Astrocyte (in vitro differentiated cells and primary cell): ENCODE measurements at places on chromosomes 5 and 9.

GRCh38 chr5:172498431-172499129 is 44.3 kb upstream of the SH3PXD2B start:
- DNase-seq: no peak

- DNase-seq: peak; percentile 53
Measured at GRCh38 chr5:80181618-80182211, 74.1 kb downstream of the SERINC5 start.

GRCh38 chr5:1510151-1510561 is 13.6 kb downstream of the LPCAT1 start:
- no peak for DNase-seq

GRCh38 chr9:127899128-127899943 is at the start of gene ST6GALNAC6:
TSS of gene ST6GALNAC6 (minus strand) at chr9:127899603. CDS start at chr9:127897981, 1,622 bp downstream.
- DNase-seq: peak; percentile 47

DNA sequence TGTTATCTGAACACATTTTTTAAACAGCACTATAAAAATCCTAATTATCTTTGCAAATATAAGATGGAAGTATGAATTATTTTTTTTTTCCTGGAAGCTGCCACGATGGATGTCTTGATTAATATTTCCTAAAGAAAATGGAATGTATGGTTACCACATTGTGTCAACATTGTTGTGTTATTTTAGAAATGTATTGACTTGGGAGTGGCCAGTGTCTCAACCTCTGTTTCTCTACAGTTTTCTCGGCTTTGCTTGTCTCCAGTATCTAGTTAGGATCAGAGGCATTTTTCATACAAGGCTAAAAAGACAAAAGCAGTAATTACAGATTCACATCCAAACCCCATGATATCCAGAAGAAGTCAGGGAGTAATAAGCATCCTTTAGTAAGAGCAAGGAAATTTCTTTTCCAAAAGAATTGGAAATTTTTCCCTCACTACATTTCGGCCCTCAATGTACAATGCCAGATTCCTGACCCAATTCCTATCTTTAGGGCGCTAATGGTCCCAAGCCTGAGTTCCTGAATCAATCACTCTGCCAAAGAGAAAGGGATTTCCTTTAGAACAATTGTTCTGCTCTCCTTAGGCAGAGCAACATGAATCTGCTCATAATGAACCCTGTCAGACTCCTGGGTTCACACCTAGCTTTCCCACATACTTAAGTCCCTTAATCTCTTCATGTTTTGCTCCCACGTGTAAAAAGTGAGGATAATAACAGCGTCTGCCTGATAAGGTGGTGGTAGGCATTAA is 111.7 kb downstream of the EDIL3 start:
- DNase-seq: no peak

DNA sequence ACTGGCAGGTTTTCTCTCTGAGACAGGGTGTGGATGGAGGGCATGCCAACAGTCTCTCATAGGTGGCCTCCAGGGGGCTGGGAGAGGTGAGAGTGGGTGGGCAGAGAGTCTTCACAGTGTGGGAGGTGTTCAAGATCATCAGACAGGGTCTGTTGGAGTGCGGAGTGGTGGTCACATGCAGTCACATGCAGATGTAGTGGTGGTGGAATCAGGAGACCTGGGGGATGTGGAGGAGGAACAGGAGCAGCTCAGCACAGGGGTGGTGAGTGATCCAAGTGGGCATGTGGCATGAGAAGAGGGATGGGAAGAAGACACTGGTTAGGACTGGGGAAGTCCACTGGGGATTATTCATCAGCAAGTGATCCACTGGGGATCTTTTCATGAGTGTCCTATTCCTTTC is 5.8 kb downstream of the GM2A start:
- DNase-seq: no peak

GRCh38 chr5:116454417-116454927 is 120.2 kb downstream of the SEMA6A start:
- peak; percentile 97 for DNase-seq

DNA sequence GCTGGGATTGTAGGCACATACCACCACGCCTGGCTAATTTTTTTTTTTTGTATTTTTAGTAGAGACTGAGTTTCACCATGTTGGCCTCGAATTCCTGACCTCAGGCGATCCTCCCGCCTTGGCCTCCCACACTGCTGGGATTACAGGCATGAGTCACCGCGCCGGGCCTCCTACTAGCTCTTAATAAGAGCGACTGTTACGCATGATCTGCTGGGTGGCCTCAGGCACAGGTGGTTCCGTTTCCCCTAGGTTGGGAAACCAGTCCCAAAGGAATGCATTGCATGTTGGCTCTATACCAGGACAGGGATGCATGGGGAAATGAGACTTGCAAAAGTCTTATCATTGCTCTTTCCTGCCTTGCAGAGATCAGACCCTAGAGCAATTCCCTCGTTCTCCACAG is 184.7 kb upstream of the PPP1R26 start:
- no peak for DNase-seq

DNA sequence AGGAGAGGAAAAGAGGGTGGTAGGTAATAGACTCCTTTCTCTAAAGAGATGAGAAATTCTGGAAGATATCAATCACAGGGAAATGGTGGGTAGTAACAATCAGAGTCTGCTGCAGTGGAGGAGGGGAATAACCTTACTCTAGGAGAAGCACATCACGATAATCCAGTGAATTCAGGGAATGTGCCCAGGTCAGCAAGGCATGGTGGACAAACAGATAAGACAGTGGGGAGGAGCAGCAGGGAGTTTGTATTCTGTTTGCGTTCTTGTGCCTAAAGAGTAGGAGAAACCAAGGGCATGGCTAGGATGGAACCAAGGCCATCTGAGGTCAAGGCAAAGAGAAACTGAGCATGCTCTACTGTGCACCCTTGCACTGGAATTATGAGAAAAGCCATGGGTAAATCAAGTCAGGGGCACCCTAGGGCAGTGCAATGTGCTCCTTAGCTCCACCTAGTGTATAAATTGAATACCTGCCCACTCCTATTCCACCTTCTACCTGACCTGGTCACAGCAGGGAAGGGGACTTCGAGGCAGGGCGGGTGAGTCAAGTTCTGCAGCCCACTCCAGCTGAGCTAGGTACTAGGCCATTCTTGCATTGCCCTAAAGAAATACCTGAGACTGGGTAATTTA is 31.6 kb downstream of the RETREG1 start:
- no peak for DNase-seq

GRCh38 chr5:174655351-174655750 is 69.0 kb upstream of the MSX2 start:
- peak; percentile 8 for DNase-seq

DNA sequence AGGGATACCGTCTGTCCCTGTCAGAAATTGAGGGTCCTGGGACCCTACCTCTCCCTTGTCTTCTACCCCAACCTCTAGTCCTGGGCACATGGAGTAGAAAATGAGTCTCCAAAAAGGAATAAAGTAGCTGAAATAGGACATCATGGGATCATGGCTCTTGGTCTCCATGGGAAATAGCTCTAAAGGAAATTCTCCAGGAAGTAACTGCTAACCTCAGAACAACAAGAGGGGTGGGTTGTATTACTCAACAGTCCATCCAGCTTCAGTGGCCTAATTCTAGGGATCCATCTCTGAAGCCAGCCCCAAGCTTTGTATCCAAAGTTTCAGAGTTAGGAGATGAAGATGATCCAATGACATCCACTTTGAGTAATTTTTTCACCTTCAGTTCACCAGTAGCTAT is 11.0 kb upstream of the RUSC2 start:
- no peak for DNase-seq

- no peak for DNase-seq
Measured at GRCh38 chr5:130231786-130232185, 327.5 kb downstream of the CHSY3 start.

GRCh38 chr5:95669985-95670384 is 12.8 kb downstream of the SPATA9 start:
- DNase-seq: no peak

- peak; percentile 62 for DNase-seq
Measured at GRCh38 chr9:19456996-19457692, 48.3 kb downstream of the ACER2 start.

DNA sequence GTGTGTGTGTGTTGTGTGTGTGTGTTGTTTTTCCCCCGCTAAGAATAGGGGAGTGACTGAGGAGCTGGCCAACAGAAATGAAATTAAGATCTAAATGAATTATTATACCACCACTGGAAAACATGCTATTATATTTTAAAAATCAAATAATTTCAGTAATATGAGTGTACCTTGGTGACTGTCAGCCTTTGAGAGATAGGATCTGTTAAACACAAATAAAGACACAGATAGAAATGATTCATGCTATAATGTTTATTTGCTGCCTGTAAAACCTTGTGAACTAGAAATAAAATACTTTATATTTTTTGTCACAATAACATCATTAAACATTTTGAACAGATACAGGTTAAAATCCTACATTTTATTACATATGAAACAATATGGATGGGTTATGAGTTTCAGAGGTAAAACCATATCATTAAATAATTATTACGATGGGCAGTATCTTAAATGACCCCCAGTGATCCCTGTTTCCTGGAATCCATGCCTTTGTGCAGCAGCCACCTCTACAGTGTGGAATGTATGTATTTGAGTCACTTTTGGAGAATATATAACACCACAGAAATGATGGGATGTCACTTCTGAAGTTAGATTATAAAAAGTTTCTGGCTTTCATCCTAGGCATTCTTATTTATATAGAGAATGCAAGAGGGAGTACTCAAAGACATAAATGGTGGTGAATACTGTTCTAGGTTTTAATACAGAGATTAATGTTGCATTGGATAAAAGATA is 617.2 kb downstream of the CDH18 start:
- DNase-seq: no peak

- no peak for DNase-seq
Measured at GRCh38 chr5:58239045-58239444, 220.8 kb downstream of the PLK2 start.

DNA sequence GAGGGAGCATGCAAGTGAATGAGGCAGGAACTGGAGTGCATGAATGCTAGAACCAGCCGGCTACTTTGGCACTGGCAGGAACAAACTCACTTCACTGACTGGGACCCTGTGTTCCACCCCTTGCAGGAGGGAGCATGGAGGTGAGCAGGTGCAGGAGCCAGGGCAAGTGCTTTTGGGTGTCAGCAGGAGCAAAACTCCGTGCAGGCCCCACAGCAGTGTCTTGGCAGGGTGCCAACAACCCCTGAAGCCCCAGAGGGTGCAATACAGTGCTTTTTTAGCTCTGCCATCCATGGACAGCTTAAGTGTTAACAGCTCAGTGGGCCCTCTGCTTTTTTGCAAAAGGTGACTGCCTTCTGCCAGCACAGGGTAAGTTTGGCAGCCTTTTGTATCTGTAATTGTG is 245.8 kb upstream of the PCSK5 start:
- no peak for DNase-seq

DNA sequence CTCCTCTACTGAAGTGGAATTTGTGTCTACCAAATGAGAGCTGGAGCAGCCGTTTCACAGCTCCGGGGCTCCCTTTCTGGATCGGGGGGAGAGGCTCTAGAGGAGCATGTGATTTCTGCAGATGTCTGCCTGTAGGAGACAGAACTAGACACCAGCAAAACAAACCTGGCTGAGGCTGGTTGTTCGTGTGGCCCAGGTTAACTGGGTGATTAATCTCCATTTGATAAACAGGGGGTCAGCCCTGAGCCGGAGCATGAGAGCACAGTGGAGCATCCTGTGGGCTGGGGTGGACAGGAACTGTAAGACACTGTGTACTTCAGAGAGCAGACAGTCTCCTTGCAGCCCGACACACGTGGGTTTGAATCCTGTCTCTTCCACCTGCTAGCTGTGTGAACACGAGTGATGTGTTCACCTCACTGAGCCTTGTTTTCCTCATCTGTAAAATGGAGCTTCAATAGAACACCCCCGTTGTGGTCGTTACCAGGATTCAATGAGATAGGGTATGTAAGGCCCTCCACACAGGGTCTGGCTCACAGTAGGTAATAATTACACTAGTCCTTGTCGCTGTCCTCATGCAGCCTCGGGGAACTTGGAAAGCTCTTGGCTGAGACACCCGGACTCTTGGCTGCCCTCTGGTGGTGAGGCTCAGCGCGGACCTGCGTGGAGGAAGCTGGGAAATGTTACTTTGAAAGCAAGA is 12.9 kb downstream of the CXCL14 start:
- DNase-seq: peak; percentile 10

DNA sequence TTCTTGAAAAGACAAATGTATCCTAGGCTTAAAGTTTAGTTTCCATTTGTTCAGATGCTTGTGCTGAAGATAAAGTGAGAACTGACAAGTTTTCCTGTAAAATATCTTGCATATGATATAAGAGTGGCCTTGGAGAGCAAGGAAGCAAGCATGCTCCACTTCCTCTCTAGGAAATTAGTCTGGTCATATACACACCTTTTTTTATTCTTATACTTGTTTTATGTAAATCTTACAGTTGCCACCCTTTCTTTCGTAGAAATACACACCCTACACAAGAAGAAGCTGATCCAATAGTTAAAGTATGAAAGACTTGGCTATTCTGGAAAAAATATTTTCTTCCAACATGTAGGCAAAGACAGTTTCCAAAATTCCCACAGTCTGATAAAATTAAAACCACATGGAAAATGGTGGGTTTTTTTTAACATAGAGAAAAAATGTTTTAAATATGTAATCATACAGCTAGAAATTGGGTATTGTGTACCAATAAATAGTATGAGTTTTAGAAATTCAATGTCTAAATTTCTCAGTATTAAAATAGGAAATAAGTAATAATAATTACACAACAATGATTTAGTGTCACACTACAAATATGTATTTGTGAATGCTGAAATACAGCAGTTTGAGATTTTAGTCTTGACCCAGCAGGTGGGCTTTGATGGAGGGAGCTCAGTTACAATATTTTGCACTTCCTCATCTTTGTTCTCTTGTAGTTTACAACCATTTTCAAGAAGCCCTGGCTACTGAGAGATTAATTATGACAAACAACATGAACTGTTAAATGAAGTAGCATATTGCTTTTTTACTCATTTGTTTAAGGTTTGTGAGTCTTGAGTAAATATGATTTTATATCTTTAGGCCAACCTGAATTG is 185.7 kb upstream of the GNA14 start:
- no peak for DNase-seq

GRCh38 chr5:63697811-63698210 is 264.4 kb downstream of the HTR1A start:
- DNase-seq: no peak

DNA sequence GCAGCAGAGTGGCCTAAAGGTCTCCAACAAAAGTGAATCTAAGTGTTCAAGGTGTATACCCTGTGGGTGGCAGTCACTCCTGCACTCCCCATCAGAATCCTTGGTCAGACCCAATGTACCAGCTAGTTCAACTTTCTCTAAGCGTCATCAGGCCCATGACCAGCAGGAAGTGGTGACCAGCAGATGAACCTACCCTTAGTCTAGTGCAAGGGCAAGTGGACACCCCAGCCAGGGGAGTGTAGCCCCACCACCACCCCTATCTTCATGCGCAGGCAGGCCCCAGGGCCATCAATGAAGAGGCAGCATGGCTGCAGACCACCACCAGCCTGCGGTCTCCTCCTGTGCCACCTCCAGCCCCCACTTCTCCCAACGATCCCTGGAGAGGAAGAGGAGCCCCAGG is 213.1 kb downstream of the AGTPBP1 start:
- DNase-seq: no peak

GRCh38 chr9:136020206-136020605 is 59.0 kb upstream of the UBAC1 start:
- no peak for DNase-seq

GRCh38 chr5:123414974-123415373 is 8.2 kb downstream of the CEP120 start:
- no peak for DNase-seq
